ENCODE measurements at places on chromosomes 5 and 9.

- DNase-seq: no peak
Observed at GRCh38 chr5:76714751-76715485, 1.0 kb upstream of the F2R start.

GRCh38 chr5:66315784-66316183 is 171.7 kb downstream of the SREK1 start:
- no peak for DNase-seq

DNA sequence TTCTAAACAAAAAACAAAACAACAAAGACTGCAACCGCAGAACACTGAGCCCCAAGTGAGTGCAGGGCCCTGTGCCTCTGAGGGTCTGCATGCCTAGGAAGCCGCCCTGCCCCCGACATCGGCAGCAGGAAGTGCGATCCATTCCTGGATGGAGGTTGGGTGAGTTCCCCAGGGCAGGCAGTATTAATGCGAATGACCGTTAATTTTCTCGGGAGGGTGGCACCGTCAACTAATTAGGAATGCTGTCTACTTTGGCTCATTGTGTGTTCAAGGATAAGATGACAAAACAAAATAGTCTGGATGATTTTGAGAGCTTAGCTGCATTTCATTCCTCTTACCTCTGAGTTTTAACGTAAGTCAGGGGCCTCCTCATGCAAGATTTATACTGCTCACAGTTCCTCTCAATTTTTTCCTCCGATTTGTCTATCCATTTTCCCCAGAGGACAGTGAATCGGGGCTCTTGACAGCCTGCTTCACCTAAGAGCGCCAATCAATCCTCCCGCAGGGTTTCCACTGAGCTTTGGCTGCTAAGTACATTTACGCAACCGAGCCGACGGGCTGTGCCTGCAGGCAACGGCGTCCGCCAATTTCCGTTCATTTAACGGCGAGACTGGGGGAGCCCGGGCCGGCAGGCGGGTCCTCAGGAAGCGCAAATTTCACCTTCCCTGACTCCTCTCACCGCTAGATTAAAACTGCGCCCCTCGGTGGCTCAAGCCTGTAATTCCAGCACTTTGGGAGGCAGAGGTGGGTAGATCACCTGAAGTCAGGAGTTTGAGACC is 2.9 kb upstream of the NXNL2 start:
- no peak for DNase-seq

GRCh38 chr5:138110266-138110963 is 26.6 kb downstream of the WNT8A start:
- DNase-seq: no peak

- no peak for DNase-seq
Observed at GRCh38 chr9:112110777-112111113, 64.4 kb downstream of the SUSD1 start.

- DNase-seq: no peak
Observed at GRCh38 chr5:148563021-148563420, 91.3 kb downstream of the HTR4 start.

DNA sequence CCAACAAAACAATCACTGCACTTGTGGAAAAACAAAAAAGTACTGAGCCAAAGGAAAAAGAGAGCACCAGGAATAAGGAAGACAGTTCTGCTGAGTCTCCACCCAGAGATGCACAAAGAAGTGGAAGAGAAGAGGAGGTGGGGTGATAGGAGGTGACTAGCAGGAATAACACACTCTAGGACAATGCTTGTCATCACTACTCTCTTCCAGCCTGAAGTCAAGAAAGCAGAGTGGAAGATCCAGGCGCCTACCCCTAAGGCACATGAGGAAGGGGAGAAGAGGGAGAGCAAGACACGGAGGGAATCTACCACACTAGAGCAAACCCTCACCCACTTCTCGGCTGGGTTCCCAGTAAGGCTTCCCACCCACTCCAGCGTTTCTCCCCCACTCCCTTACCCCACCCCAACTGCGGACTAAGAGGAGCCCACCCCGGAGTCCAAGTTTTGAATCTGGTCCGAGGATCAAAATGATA is 1.7 kb downstream of the SLIT3 start:
- DNase-seq: no peak

GRCh38 chr9:112558476-112558875 is 71.8 kb downstream of the KIAA1958 start:
- no peak for DNase-seq

DNA sequence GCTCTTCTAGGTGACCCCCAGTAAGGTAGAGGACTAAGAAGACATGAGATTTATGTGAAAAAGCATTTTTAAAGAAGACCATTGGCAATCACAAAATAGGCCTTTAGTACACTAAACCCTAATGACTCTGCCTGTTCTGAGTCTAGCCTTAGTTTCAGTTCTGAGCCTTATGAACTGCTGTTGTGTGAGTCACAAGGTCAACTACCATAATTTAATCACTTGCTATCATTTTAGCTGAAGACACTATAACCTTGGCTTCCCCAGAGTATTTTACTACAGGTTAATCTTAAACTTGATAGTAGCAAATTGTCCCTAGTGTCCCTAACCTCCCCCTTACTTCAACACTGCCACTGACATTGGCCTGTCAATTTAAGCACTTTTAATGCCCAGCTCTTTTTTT is 34.4 kb downstream of the APC start:
- DNase-seq: no peak

- no peak for DNase-seq
Observed at GRCh38 chr5:110757118-110757729, 18.4 kb downstream of the SLC25A46 start.

DNA sequence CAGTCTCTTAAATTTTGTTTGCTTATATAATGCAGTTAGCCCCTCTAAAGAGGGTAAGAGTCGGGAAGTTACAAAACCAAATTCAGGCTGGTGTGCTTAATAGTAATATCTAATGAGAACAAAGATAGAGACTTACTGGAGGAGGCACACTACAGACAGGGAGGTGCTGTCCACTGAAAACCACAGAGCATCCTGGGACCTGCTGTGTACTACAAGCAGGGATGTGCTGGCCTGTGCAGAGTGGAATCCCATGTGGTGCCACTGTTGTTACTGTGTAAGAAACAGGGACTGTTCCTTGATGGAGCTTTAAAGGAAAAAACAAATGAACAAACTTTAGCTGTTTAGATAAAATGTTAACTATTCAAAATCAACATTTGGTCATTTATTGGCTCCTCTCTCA is 42.4 kb downstream of the RNF38 start:
- no peak for DNase-seq

- DNase-seq: no peak
Observed at GRCh38 chr5:75306746-75307145, 30.3 kb upstream of the HMGCR start.

DNA sequence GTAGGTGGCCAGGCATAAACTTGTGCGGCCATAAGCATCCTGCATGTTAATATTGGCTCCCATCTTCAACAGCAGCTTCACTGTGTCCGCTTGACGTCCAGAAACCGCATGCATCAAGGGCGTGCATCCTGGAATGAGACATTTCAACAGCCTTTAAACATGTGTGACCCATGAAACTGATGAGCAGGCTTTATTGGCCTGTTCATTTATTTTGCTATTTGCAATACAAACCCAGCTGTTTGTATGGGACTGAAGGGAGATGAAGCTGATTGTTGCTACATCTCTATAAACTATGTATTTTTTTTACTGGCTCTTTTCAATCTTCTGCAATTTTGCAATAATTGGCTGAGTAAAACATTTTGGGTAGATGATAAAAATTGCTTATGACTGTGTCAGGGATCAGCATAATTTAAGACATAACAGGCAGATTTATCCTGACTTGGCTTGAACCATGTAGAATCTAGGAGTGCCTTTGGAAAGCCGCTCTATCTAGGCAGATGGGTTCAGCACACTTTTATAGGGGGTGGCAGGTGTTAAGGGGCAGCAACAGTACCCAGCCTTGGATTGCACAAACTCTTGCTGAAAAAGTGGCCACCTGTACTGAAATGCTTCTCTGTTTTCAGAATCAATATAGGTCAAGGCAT is 56.9 kb downstream of the ANKRD55 start:
- no peak for DNase-seq

- no peak for DNase-seq
Observed at GRCh38 chr9:95736891-95737522, 138.5 kb upstream of the ERCC6L2 start.

GRCh38 chr5:144950996-144951395 is 780.3 kb downstream of the KCTD16 start:
- no peak for DNase-seq

GRCh38 chr9:135606885-135607259 is 32.5 kb downstream of the GLT6D1 start:
- no peak for DNase-seq

- no peak for DNase-seq
Observed at GRCh38 chr5:14351086-14351661, 208.0 kb downstream of the TRIO start.

GRCh38 chr9:114003758-114004157 is 74.3 kb downstream of the AMBP start:
- DNase-seq: no peak

DNA sequence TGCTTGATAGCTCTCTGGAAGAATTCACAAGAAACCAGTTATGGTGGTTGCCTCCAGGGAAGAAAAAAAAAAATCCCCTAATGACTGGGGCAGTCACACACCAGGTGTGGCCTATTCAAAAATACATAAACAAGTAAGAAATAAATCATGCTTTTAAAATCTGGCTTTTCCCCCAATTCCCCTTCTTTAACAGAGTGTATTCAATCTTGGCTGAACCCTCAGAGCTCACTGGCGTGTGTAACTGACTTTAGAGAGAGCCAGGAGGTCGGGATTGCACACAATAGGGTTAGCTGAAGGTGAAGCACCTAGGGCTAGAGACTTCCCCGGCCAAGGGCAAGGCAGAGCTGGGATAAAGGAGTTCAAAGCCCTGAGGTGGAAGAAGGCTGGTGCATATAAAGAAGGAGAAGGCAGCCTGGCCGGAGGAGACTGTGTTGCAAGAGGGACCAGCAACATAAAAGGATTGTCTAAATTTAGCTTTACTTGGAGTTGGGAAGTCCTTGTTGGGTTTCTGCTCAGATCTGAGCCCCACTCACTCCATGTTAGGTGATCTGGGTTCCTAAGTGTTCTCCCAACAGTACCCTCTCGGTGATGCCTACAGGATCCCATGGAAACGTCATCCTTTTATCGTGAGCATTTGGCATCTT is 19.7 kb downstream of the FNBP1 start:
- DNase-seq: no peak

DNA sequence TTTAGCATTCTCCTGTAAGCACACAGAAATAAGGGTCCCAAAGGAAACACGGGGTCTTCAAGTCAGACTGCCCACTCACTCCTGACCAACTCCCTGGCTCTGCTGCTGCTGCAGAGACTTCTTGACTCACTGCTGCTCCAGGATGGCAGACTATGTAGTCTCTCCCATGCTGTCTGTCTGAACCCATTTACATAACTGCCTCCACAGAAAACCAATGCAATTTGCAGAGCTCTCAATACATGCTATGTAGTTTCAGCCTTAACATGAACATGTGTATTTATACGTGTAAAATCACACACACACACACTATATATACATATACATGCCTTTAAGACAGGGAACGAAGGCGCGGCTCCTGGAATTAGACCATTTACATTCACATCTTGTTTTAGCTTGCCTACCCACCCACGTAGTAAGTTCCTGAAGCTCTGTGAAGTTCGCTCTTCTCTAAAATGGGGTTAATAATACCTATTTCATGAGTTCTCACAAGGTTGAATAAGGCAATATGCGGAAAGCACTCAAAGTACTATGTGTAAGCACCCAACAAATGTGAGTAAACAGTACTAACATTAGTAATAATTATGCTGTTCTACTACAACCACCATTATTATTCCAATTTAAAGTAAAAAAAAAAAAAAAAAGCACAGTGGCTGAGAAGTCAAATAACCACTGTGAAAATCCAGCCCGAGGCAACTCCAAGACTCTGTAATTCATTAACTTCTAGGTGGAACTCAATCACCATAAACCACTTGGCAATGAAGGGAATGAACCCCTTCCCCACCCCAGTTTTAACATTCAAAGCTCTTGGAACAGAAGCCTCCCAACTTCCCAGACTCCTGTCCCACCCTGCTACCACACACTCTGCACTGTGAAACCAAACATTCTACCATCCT is 31.8 kb downstream of the PRELID2 start:
- DNase-seq: no peak

DNA sequence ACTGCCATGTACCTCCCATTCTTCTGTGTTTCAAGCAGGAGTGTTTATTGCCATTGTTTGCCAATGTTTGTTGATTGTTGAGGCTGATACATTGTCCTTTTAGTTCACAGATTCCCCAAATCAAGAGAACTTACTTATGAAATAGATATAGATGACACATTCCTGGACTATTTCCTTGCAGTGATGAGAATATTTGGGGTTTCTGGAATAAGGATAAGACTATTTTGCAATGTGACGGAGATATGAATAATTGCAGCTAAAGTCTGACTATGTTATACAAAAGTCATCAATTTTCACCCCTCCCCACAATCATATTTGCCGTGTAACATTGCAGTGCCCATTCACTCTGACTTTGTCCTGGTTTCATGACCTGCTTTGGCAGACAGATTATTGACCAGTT is 460.8 kb downstream of the CDH10 start:
- no peak for DNase-seq

- DNase-seq: no peak
Observed at GRCh38 chr5:135651156-135651555, 72.4 kb upstream of the CXCL14 start.

DNA sequence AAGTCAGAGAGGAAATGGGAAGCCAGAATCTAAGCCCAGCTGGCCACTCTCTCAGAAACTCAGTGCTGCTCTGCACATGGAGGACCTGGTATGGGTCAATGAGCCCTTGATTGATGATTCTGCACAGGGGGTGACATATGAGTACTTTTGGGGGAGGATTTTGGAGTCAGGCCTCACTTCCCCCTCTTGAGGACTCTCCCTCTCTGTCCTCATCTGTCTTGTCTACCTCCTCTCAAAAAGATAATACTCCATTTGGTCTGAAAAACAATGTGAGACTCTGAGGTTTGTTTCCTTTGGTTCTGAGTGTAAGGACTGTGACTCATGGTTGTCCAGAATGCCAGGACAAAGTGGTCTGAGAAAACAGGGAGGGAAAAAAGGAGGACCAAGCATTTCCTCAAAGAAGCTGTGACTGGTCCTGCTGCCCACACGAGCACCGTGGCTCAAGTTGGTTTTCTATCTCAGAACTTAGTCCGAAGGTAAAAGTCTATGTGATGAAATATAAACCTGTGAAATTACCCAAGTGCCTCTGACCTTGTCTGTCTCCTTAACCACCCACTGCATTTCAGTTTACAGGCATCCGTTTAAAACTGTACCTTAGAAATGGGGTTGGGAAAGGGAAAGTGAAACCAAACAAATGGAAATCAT is 11.1 kb downstream of the TTC39B start:
- DNase-seq: peak; percentile 31
